ENCODE measurements at places on chromosomes 1 and 21.

DNA sequence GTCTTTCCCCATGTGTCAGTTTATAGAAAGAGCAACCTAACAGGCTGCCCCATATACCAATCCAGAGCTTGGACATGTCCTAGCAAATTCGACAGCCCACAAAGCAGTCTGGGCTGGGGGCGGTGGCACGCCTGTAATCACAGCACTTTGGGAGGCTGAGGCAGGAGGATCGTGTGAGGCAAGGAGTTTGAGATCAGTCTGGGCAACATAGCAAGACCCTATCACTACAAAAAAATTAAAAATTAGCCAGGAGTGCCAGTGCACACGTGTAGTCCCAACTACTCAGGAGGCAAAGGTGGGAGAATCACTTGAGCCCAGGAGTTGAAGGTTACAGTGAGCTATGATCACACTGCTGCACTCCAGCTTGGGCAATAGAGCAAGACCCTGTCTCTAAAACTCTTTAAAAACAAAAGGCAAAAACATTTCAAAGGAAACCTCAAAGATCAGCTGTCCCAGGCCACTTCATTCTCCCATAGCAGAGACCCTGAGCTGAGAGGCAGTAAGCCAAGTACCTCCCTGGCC lies 54.4 kb downstream of the SETD4 start:
- DNase-seq, result no peak

DNA sequence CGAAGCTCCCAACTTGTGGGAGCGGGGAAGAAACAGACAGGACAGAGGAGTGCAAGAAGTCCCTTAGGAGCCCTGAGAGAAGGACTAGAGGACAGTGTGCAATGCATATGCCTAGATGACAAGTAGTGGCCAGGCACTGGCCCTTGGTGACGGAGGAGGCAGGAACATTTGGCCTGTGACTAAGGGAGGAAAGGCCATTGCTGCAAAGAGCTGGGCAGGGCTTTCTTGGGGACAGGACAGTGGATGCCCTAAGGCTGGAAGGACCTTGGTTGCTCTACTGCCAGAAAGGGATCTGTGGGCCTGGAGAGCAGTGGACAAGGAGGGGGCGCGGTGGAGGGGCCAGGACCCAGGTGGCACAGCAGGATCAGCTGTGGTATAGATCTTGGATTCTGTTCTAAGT lies 481.3 kb downstream of the CAMTA1 start:
- no peak for DNase-seq

- DNase-seq, result no peak
Measured at GRCh38 chr21:42809577-42810475, 69.5 kb downstream of the WDR4 start.

DNA sequence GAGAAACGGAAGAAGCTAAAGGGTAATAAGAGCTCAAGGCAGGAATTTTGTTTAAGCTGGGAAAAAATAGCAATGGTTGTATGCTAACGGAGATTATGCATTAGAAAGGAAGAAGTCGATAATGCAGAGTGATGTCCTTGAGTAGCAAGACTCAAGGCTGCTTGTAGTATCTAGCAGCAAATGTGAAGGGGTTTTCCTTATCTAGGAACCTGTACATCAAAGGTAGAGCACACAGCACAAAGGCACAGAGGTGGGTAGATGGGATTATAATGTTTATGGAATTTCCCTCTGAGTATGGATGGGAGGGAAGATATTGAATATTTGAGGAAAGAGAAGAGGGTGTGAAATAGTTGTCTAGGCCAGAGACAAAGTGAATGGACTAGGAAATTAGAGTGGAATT lies 114.1 kb downstream of the PROX1 start:
- DNase-seq, result no peak

- DNase-seq, result peak; percentile 88
Measured at GRCh38 chr1:154179946-154180687, 11.8 kb downstream of the TPM3 start.

GRCh38 chr1:183368213-183369108 lies 49.7 kb downstream of the NMNAT2 start:
- no peak for DNase-seq

DNA sequence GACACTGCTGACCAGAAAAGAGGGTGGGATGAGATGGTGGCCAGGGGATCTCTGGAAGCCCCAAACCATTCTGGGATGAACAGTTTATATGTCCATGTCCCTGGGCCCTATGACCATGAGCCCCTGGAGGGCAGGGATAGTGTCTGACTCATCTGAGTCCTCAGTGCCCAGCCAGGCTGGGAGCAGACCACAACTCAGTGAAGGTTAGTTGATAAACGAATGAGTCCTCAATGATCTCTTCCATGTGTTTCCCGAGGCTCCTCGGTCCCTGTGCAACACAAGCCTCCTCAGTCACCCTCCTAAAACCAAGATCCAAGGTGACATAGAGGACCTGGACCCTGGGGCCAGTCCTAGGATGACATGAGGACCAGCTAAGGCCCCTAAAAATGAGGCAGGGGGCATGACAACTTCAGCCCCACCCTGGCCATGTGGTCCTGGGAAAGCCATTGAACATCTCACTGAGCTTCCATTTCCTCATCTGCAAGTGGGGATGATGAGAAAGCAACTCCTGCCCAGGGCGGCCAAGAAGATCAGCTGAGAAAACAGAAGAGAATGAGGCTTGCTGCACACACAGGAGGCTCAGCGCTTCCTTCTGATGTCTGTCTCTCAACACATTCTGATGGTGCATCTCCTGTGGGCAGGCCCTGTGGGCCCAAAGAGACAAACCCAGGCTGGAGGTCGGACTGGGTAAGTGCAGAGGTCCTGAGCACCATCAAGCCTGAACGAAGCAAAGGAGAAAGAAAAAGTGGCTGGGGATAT lies 86.3 kb downstream of the GLIS1 start:
- no peak for DNase-seq
